ENCODE measurements at places on chromosomes 11 and 22.

DNA sequence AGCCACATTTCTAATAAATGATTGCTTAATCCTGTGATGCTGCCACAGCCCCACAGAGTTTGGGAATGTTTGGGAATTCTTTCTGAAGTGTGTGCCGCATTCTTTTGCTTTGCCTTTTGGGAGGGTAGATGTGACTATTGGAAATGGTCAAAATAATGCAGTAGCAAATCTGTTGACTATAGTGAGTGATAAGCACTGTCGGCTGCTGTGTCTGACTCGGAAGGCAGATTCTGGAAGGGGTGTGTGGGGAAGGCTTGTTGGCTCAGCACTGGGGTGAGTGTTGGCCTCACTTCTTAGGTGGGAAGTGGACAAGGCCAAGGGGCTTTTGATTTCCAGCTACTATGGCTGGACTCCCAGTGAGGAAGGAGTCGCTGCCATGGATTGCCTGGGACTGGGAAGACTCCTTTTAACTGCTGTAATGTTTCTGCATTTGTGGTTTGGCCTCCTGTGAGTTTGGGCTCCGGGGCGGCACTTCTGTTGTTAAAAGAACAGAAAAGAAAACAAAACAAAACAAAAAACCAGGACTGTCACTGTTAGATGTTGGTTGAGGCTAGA is 20.1 kb downstream of the ZBTB16 start:
- DNase-seq, result no peak

GRCh38 chr11:14542324-14542723 is 22.1 kb upstream of the PSMA1 start:
- no peak for DNase-seq

- DNase-seq, result no peak
These were observed 1.5 kb downstream of the GLB1L2 start for GRCh38 chr11:134333312-134333711.

DNA sequence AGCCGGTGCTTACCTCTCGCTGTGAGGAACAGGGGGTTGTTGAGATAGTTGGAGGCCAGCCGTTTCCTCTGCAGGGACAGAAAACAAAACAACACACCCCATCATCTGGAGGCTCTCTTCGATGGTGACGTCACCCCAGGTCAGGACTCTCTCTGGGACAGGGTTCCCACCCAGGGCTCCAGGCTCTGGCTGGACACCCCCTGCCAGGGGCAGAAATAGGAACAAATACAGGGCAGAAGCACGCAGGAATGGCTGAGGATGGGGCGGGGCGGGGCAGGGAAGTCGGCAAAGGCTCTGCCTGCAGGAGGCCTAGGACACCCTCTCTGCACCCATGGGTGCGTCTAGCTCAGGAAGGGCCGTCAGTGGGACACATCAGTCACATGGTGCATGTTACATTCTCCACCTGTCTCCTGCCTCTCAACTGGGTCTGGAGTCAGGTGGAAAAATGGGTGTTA is 118.5 kb downstream of the PHF21B start:
- no peak for DNase-seq

DNA sequence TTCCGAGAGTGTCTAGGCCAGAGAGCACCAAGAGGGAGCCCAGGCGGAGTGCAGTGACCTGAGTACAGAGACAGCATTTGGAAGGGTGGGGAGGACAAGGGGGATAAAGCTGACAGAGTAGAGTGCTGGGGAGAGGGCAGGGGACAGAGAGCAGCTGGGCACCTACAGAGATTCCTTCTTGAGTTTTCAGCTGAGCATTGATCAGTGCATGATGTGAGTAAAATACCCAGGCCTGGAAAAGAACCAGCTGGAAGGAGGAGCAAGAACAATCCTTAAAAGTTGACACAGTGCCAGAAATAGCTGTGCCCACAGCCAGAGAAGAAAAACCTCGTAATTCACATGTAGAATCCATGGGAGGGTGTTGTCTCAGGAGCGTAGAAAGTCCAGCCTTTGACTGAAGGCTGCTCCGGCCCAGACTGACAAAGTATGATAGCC is 33.9 kb upstream of the PANX2 start:
- no peak for DNase-seq

GRCh38 chr11:63909591-63910506 is 7.1 kb downstream of the RCOR2 start:
- DNase-seq, result no peak

DNA sequence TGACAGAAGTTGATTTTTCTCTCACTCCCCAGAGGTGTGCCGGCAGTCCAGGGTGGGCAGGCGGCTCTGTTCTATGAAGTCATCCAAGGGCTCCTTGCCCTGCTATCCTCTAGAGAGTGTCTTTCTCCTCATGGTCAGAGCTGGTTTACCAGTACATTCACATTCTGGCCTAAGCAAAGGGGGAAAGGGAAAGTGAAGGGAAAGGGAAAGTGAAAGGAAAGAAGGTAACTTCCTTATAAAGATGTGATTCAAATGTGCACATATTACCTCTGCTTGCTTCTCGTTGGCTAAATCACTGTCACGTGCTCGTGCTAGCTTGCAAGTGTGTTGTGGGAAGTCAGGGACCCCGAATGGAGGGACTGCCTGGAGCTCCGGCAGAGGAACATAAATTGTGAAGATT is 2.9 kb upstream of the HTATIP2 start:
- peak; percentile 59 for DNase-seq

GRCh38 chr11:106043540-106043939 is 21.5 kb upstream of the MSANTD4 start:
- no peak for DNase-seq

DNA sequence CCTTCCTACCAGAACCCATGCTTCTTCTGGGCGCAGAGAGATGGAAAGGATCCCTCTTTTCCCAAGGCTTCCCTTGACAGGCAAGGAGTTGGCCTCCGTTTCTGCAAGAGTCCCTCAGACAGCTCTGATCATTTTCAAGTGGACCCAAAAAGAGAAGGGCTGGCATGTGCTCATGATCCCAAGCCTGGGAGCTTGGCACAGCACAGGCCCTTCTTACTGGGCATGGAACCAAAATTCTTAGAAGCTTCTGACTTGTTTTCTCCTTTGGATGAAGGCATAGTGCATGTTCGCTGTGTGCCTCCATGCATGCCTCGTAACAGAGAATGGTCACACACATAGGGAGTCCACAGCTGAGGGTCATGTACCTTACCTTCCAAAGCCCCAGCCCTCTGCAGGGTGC is 449.6 kb downstream of the MIAT start:
- DNase-seq, result no peak

DNA sequence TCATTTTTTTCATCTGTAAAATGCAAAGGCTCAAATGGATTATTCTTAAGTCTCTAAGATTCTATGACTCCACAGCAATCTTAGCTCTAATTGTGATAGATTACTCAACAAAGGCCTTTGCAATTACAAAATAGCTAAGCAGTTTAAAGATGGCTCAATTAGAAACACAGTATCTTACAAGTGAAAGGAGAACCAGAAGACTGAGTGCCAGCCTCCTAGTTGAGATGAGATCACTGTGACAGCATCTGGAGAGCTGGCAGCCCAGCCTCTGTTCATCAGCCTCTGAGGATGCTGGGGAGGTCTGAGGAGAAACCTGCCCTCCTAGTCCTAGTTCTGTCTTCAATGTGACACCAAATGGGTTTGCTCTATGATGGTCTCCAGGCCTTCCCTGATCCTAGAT is 158.4 kb upstream of the NARS2 start:
- DNase-seq, result no peak

- DNase-seq, result no peak
These were observed 9.0 kb upstream of the AGBL2 start for GRCh38 chr11:47724041-47724729.

- DNase-seq, result no peak
These were observed 64.3 kb downstream of the SMIM38 start for GRCh38 chr11:69219991-69220390.

DNA sequence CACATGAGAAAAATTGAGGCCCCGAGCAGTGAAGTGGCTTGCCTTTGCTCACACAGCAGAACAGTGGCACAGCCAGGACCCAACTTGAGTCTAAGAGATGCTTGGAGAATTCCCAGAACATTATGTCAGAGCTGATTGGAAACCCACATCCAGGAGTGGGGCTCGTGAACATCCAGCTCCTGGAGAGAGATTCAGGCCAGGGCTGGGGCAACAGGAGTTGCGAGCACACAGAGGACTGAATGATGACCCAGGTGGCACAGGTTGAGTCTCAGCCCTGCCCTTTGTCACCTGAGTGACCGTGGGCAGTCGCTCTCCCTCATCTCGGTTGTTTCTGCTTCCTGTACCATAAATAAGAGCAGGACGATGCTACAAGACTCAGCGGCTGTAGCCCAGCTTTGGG is 102.6 kb downstream of the MYO18B start:
- no peak for DNase-seq

DNA sequence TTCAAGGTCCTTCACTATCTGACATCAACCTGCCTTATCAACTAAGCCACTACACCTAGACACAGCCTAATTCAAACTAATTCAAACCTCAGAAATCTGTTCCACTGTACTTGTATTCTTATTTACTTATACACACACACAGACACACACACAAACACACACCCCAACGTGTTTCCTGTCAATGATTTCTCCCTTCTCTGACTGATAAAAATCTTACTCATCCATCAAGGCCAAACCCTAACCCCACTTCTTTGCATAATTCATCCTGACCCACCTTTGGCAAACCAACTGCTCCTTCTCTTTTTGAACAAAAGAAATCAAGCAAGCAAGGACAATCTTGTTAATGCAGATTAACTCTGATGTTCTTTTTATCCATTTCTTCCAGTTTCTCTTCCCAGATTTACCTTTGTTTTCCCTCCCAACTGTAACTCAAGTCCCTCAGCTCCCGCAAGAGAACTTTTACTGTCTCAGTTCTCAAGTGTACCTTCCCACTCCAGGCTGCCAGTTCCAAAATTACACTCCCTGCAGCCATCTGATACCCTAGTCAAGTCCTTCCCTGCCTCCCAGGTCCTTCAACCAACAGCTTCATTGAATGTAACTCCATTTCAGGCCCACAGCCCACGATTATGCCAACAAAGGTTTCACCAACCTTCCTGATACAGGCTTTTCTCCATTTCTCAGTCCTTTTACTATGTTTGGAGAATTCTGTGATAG is 78.3 kb downstream of the PAK1 start:
- no peak for DNase-seq

- no peak for DNase-seq
These were observed 61.6 kb downstream of the STK33 start for GRCh38 chr11:8532475-8532874.
